Renal pelvis (tissue), 12 donors: ENCODE measurements at places on chromosomes 4 and X. TPM values are rescaled to one million over a fixed set of nuclear protein-coding genes. Genes with fewer than 3 reads are reported as not detected.
A peak's percentile ranks its signal among the peaks of the same experiment; 100 is the strongest.

DNA sequence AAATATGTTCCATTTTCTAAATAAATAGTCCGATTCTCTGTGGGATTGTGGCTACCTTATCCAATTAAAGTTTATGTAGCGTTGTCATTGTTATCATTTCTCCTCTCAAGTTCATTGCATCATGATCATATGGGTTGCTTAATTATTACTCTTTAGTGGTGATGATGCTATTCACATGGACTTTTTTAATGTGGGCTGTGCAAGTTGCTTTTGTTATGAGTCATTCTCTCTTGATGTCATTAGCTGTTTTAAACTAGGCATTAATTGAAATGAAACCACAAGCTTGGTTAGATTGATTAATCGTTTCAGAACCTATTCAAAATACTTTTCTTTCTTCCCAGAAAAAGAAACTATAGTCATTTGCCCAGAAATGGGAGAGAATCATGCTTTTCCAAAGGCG is 38.2 kb downstream of the NHS start:
- DNase-seq: no peak

- DNase-seq: no peak
These were observed 1.2 kb downstream of the KLKB1 start for GRCh38 chr4:186228514-186228894.

- DNase-seq: peak; percentile 17
These were observed 30.1 kb downstream of the TEX13A start for GRCh38 chrX:105190252-105190853.

- DNase-seq: no peak
These were observed 1.8 kb upstream of the TMEM128 start for GRCh38 chr4:4249866-4250265.

DNA sequence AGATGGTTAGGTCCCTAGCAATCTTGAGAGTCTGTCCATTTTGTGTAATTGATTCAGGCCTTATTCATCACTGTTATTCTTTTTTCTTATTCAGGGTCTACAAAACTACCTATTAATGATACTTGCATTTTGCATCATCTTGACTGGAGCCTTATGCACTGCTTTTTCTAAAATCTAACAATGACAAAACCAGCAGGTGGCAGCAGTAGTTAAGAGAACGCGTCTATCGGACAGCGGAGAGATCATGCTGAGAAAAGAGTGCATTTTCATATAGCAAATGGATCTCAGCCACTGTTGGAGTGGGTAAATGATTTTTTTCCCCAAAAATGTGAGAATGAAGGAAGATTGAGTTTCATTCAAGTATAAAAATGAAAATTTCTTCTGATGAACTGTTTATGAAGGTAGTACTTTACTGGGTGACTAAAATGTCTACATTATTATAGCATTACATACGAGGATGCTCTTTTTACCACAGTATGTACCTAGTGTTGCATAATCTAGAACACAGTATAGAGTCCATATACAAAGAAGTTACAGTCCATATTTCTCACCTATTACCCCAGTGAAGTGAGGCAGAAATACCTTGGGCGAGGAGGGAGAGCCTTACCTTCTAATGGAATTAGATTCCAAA is 43.2 kb downstream of the TMEM144 start:
- peak; percentile 49 for DNase-seq

GAGE2A gene
- not detected for polyA plus RNA-seq

DNA sequence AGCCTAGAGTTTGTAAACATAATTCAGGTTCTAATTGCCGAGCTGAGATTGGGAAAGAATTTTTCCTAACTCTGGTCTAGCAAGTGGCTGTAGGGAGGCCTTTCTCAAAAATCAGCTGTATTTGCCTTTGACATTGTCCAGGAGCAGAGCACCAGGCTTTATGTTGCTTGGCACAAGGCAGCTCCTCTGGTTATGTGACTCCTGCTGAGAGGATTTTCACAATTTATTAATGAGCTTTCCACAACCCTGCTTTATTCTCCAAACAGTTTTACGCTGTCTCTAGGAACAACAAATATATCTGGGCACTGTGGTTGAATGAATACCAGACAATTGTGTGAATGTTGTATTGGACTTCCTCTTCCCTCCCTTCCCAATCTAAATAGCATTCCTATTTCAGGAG is 14.9 kb downstream of the LSM6 start:
- DNase-seq: no peak

DEFB131A gene
- polyA plus RNA-seq: not detected

TMSB15B gene
- 20.7 TPM for polyA plus RNA-seq

DNA sequence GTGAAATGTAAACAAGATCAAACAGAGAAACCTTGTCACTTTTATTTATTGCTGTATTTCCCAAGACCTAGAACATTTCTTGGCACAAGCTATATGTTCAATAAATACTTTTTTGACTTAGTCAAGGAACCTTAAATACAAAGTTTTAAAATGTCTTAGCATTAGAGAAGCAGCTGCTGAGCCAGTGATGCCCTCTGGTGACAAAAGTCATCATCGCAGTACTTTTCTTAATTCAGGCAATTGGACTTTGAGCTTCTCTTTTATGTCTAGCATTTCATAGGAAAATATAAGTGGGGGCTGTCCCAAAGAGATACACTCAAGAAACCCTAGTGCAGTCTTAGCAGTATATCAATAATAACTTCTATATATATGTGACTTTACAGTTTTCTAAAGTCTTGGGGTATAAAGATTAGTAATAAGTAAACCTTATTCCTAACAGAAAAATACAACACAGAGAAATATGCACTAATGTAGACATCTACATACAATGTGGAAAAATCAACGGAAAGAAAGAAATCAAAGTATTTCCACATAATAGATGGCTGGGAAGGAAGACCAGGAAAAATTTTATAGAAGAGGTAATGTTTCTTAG is 118.4 kb downstream of the DTHD1 start:
- DNase-seq: no peak

DGAT2L6 gene
- 0.22 TPM for polyA plus RNA-seq

TLR2 gene
- 6.5 TPM for polyA plus RNA-seq

- no peak for DNase-seq
These were observed 39.0 kb upstream of the RASL11B start for GRCh38 chr4:52822972-52823701.

DNA sequence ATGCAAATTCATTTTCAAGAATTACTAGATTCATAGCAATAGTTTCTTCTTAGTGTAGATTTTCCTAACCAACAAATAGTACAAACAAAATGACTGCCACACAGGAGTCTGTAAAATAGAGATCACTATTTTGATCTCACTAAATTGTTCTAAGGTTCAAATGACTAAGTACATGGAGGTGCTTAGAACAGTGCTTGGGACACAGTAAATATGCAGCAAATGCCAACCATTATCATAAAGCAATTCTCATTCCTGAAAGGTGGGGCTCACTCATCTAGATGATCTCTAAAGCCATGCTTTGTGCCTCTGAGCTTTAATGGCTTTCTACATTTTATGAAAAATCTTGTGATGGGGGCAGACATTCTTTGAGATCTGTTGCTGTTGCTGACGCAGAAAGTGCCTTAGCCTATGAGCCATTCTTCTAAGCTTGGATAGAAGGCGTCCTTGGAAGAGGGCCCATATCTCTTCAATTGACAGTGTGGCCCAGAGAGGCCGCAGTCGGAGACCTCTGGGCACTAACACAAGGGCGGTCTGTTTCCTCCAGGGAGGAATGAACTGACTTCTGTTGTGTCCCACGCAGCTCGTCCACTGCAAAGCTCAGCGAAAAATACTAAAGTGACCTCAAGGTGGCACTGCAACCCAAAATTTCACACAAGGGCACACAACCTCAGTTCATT is 23.5 kb downstream of the TLR10 start:
- DNase-seq: peak; percentile 70

PRKG2 gene
- polyA plus RNA-seq: 2.2 TPM

GRCh38 chr4:11628093-11628725 is 199.5 kb upstream of the HS3ST1 start:
- no peak for DNase-seq

GRCh38 chr4:27046851-27047250 is 186.2 kb downstream of the STIM2 start:
- DNase-seq: no peak
